Choroid plexus epithelial cell (primary cell): ENCODE measurements at places on chromosomes 7 and 10.

- peak; percentile 42 for DNase-seq
Observed at GRCh38 chr7:107982918-107983389, 20.0 kb downstream of the LAMB1 start.

GRCh38 chr7:134515569-134516468 lies 11.5 kb upstream of the AKR1B10 start:
- peak; percentile 71 for DNase-seq

GRCh38 chr7:37765872-37766525 lies 82.4 kb upstream of the NME8 start:
- no peak for DNase-seq

DNA sequence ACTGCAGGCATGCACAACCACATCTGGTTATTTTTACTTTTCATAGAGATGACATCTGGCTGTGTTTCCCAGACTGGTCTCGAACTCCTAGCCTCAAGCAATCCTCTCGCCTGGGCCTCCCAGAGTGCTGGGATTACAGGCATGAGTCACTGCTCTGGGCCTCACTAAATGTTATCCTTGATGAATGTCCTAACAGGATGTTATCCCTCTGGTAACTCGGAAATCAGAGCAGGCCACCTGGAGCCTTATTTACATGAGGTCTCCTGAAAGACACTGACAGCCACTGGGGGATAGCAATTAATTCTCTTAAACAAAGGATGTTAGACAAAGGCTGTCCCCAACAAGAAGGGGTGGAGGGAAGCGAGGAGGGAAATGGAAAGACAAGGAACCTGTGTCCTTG lies 4.5 kb upstream of the ZNF438 start:
- DNase-seq: no peak

- no peak for DNase-seq
Observed at GRCh38 chr10:8616166-8616565, 561.7 kb downstream of the GATA3 start.
